ENCODE measurements at places on chromosomes 1 and 21. TPM values are rescaled to one million over a fixed set of nuclear protein-coding genes. Genes with fewer than 3 reads are reported as not detected.

The HAO2 gene
- not detected for total RNA-seq

The VCAM1 gene
- 78.8 TPM for total RNA-seq

- no peaks in the 10 kb centered on the region for H3K27me3 ChIP-seq
- no peak for DNase-seq
- no peaks in the 10 kb centered on the region for H3K4me1 ChIP-seq
These were observed 10.7 kb downstream of the HES2 start for GRCh38 chr1:6409053-6409452.

- H3K36me3 ChIP-seq = peaks cover 3% of the 10 kb centered on the region
- H3K4me1 ChIP-seq = no peaks in the 10 kb centered on the region
- H3K27me3 ChIP-seq = no peaks in the 10 kb centered on the region
These were observed 40.8 kb downstream of the NID1 start for GRCh38 chr1:236023926-236024565.

DNA sequence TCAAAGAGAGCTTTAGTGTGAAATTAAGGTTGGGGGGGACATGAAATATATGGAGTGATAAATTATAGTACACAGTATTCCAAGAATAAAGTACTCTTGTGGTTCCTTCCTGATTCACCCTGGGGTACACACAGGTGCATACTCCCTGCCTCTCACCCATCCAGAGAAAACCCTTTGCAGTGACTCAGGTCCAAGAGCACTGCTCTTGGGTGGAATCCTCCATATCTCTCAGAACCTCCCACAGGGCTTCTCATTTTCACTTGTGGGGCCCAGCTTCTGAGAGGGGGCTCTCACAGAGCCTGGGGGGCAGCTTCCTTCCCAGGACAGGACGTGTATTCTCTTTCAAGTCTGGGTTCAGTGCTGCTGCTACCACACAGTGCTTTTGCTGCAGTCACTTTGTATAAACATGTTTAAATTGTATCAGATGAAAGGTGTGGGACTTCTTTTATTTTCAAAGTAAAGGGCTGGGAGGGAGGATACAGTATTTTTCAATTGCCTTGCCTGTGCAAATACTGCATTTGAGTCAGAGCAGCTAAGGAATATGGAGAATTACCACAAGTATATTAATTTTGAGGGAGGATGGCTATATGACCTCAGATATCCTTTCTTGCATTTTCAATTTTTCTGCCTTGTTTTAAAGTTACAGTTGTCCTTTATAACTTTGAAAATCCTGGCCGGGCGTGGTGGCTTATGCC lies 24.9 kb upstream of the BMP8A start:
- no peaks in the 10 kb centered on the region for H3K27me3 ChIP-seq
- peaks cover 7% of the 10 kb centered on the region for H3K36me3 ChIP-seq
- no peak overlapping the region for H3K4me3 ChIP-seq

- no peak overlapping the region for H3K27ac ChIP-seq
- H3K4me3 ChIP-seq = no peak overlapping the region
- no peak for DNase-seq
- H3K27me3 ChIP-seq = no peaks in the 10 kb centered on the region
- no peaks in the 10 kb centered on the region for H3K4me1 ChIP-seq
- peaks cover 6% of the 10 kb centered on the region for H3K36me3 ChIP-seq
These were observed 55.6 kb downstream of the TCP10L start for GRCh38 chr21:32529679-32530078.
